ENCODE measurements at places on chromosomes 7 and 10.
A peak's percentile ranks its signal among the peaks of the same experiment; 100 is the strongest.

DNA sequence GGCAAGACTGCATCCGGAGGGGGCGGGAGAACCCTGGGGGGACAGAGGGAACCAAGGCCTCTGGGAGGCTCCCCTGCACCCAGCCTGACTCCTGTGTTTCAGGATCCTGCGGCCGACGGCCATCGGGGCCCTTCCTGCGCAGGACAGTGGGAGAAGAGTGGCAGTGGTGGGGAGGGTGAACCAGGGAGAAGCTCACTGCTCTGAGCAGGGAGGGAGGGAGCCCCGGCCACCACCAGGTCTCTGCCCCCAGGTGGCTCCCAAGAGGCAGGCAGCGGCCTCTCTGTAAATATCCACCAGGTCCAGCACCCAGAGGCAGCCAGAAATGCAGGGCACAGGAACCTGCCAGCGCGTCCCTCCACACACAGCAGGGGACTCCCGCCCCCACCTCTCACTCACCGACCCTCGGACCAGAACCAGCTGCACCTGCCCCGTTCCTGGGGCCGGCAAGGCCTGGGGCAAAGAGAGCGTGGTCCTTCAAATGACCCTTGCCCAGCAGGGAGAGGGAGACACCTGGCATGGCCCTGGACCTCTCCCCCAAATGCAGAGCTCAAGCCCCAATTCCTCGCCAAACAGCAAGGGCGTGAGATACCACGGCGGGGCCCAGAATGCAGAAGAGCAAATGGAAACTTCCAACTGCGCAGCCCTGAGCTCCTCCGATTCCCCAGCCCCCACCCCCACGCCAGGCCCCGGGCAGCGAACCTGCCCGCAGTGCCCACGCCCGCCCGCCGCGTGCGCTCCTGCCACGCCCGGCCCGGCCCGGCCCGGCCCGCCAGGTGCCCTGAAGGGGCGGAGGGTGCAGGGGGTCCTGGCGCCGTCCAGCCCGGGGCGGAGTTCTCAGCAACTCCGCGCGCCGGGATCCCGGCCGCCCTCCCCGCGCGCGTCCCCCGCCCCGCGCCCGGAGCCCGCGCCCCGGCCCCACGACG lies 805 bp downstream of the RASGEF1A start:
- peak; percentile 82 for DNase-seq

DNA sequence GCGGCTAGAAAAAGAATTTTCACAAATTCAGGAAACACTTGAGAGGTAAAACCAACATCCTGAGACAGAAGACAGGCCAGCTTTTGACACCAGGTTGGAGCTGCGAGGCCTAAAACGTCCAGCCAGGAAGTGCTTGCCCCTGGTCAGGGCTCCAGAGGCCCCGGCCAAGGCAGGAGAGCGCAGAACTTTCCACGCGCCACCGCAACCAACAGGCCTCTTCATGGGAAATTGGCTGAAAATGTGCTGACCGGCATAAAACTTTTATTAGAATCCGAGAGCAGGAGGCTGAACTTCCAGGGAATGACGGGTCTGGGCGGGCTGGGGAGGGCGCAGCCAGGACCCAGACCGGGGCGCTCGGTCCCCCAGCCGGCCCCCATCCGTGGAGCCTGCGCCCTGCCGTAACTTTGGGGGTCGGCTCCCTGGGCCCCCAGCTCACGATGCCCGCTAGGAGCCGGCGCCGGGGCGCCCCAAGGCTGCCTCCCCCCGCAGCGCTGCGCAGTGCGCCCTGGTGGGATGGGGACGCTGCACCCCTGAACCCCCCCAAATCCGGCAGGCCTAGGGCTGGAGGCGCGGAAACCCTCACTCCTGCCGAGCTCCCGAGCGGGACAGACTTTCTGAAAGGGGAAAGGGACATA lies 414.0 kb upstream of the MKI67 start:
- DNase-seq: no peak

DNA sequence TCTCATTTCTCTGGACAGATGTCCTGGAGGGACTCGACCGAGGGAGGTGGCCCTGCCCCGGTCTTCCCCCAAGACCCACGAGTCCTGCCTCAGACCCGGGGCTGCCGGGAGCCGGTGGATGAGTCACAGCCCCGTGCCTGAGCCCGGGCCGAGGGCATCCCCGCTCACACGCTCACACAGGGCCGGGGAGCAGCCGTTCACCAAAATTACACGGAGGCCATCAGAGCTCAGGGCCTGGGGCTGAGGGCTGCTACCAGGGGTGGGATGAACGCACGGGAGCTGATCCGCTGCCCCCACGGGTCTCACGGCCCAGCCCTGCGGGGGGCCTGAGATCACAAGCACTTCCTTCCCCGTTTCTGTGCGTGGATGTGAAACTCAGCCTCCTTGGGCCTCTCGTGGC lies 17.5 kb downstream of the FAM20C start:
- DNase-seq: no peak

- DNase-seq: no peak
These were observed 90.9 kb downstream of the NEUROD6 start for GRCh38 chr7:31249671-31250070.

- DNase-seq: no peak
These were observed 54.3 kb upstream of the SGCE start for GRCh38 chr7:94710256-94710655.

DNA sequence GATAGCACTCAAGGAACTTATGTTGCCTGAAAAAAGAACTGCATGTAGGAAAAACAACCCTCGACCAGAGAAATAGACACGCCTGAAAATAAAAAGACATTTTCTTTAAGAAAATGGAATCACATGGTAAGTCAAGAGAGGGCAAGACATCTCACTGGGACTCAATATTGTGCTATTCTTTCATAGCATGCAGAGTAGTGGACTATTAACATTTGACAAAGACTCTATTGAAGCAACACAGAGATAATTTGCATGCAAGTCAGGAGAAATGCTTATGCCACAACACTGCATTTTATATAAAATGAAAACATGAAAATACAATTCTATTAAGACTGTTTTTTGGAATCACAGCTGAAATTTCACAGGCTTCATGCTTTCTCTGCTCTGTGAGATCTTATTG lies 77.9 kb upstream of the RHOBTB1 start:
- DNase-seq: no peak

DNA sequence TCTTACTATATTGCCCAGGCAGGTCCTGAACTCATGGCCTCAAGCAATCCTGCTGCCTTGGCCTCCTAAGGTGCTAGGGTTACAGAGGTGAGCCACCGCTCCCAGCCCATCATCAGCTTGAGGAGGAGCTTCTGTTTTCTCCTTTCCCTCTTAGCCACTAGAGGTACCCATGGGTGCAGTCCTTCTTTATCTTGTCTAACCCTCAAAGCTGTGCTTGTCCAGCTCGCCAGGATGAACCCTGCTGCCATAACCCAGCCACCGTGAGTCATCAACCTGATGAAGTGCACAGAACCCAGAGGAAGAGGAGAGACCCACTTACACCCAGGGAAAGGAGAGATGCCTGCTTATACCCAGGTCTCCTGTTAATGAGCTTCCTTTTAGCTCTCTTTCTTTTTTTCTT lies 133.4 kb downstream of the CUL2 start:
- DNase-seq: no peak

GRCh38 chr10:70480239-70480861 lies 1.8 kb downstream of the PALD1 start:
- DNase-seq: no peak

GRCh38 chr7:2301511-2301863 lies 12.8 kb downstream of the SNX8 start:
- no peak for DNase-seq

Measured in mesenteric fat pad (tissue), 1 donor.